ENCODE measurements at places on chromosomes 3 and 15.

- DNase-seq = peak; percentile 76
Observed at GRCh38 chr3:155282385-155283091, 10.9 kb downstream of the STRIT1 start.

DNA sequence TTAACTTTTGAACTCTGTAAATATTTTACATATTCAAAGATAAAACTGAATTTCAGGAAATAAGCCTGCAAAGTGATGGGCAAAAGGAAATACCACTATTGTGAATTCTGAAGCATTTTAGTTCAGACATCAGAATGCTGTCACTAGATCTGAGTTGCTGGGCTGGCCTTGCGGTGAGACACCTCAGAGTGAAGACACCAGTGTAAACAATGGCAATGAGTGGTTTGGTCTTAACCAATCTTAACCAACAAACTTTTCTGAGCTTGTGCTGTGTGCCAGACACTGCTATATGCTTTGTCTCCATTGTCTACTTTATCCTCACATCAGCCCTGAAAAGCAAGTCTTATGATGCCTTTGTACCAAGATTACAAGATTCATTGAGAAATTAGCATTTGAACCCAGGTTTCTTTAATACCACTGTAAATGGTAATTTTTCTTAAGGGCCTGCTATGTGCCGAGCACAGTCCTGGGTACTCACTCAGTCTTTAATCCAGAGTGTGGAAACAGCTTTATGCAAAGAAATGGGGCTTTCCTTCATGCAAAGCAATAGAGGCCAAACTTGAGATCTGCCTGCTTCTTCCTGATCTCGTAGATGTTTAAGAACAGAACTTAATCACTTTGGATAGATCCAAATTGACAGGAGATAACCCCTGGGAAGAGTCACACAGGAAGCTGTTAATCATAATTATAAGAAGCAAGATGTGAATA lies 55.0 kb downstream of the TMEM39A start:
- DNase-seq = no peak

GRCh38 chr3:133874344-133874743 lies 21.3 kb downstream of the RAB6B start:
- no peak for DNase-seq

DNA sequence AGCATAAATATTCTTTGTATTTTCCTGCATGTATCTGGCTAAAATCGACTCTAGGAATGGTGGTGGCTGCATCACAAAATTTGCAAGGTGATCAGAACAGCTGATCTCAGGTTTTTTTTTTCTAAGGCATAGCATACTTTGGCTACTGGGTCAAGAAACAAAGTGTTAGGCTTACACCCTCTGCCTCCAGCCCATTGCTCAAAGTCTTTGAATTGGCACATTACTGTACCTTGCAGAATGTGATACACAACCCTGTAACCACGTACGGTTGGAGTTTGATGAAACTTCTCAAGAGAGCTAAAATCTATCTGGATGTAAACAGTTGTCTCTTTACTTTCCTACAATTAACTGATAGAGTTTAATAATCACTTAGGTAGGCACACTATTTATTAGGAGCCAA lies 188.1 kb downstream of the THRB start:
- DNase-seq = no peak

DNA sequence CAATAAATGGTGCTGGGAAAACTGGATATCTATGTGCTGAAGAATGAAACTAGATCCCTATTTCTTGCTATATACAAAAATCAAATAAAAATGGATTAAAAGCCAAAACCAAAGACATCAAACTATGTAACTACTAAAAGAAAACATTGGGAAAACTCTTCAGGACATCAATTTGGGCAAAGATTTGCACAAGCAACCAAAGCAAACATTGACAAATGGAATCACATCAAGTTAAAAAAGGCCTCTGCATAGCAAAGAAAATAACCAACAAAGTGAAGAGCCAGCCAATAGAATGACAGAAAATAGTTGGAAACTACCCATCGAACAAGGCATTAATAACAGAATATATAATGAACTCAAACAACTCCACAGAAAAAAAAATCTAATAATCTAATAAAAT lies 1495.3 kb downstream of the SI start:
- DNase-seq = no peak

DNA sequence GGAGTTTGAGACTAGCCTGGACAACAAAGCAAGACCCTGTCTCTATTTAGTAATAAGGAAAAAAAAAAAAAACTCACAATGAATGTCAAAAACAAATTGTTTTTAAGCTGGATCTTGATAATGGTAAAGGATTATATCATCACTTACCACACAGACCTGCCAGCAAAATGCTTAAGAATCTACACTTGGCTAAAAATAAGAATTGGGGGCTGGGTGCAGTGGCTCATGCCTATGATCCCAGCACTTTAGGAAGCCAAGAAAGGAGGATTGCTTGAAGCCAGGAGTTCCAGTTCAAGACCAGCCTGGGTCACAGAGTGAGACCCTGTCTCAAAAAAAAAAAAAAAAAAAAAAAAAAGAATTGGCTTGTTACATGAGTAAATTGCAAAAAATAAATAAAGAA lies 31.0 kb downstream of the ACAP2 start:
- DNase-seq = peak; percentile 29

GRCh38 chr15:27057904-27058645 lies 87.1 kb downstream of the GABRG3 start:
- DNase-seq = no peak

GRCh38 chr3:82392203-82392775 lies 630.8 kb upstream of the GBE1 start:
- no peak for DNase-seq

GRCh38 chr3:196518966-196519717 lies 4.0 kb upstream of the SMCO1 start:
- DNase-seq = peak; percentile 70

DNA sequence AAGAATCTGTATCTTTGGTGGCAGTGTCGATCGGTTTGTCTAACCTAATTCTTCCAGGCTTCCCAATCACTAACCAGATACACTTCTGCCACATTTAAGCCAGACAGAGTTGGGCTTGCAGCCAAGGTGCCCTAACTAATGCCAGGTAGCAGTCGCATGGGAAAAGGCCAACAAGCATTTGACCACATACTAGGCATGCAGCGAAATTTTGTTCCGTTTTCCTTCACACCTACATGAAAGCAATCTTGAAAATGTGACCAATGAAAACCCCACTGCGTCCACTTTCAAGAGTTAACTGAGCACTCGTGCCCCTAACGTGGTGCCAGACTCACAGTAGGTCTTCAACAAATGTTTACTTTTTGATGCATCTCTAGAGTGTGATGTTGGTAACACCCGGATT lies 192.2 kb upstream of the TPM1 start:
- DNase-seq = no peak

DNA sequence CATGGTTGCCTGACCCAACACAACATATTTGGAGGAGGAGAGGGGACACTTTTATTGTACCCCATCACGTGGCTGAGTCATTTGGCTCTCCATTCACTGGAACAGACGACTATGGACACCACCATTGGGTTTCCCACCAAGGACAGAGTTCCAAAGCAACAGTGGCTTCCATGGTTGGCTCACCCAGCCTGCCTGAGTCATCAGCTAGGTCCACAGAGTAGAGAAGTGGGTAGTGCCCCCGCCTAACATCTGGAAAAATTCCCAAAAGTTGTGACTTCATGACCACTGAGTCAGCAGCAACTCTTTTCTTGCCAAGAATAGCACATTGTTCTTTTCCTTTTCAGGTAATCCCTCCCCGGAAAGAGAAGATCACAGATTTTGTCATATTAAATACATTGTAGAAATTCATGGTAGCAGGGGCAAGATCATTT lies 3.0 kb upstream of the PPP1R2 start:
- peak; percentile 71 for DNase-seq

- DNase-seq = no peak
Observed at GRCh38 chr3:120077731-120078130, 16.5 kb downstream of the GSK3B start.

DNA sequence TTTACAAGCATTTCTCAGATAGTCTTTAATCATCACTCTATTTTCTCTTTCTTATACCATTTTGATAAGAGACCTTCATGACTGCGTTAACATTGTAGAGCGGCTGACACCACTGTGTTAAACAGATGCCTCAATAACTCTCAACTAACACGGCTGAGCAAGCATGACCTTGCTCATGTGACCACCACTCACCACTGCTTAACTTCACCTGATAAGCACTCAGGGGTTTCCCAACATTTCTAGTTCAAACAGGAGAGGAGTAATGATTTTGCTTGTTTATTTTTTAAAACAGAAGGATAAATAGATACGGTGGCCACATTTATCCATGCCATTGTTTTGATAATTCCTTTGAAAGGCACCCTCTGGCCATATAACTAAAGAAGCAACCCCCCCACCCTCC lies 37.7 kb upstream of the TMEM45A start:
- DNase-seq = no peak

DNA sequence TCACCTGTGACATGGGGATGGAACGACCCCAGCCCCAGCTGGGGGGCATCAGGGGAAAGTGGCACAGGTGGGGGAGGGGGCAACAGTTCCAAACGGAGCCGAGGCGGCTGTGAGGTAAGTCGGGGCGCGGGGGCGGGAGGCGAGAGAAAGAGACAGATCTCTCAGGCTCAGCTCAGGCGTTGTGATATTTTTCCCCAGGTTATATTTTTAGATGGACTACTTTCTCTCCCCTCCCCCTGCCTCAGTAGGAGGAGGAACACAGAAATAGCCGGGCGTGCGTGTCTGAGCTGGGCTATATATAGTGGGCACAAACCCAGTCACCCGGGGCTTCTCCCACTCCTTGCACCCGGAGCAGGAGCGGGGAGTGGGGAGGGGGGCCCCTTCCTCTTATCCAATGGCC lies 91.0 kb upstream of the LINGO1 start:
- DNase-seq = no peak

DNA sequence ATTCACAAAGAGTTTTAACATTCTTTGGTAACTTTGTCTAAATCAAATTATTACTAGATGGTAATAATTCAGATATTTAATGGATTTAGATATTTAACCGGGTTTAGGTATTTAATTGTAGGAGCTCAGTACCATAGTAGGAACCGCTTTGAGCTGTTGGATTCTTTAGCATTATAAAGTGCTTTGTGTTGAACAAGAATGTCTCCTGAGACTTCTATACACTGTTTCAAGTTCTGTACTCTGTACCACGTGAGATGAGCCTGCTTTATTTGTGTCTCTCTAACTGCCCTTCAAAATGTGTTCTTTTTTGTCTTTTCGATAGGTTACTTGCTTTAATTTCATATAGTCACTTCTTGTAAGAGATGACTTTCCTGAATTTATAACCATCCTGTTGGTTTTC lies 36.0 kb downstream of the ZFAND6 start:
- DNase-seq = no peak

DNA sequence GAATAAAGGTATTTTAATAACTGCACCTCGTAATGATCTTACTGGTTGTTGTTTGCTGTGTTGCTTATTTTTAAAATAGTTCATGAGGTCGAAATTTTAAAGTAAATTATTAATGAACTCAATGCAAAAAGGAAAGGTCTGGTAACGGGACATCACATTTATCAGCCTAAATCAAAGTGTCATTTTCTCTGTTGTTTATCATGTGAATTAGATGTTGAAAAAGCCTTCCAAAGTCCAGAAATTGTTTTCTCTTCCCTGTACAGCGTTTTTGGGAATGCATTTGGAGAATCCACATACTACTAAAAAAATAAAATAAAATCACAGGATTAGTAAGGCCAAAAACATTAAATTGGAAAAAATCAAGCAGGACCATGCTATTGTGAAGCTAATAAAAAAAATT lies 339.2 kb upstream of the NECTIN3 start:
- no peak for DNase-seq

- peak; percentile 77 for DNase-seq
Observed at GRCh38 chr3:150599611-150600297, 3.4 kb upstream of the SELENOT start.

- no peak for DNase-seq
Observed at GRCh38 chr3:117809186-117810081, 1099.9 kb downstream of the TUSC7 start.

DNA sequence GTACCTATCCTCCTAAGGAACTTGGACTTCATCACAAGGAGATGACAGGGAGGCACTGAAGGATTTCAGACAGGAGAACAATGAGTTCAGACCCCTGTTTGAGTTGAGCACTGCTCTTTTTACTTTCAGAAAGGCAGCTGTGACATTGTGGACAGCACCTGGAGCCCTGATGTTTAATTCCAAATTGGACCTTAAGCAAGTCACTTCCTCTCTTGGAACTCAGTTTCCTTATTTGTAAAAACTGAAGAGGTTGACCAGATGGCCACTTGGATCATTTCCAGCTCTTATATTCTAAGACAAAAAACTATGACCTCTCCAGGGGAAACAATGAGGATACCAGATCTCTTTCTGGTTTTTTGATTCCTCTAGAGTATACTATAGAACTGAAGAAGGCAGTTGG lies 34.1 kb upstream of the SMAD3 start:
- no peak for DNase-seq

- DNase-seq = no peak
Observed at GRCh38 chr15:62643572-62643971, 399.0 kb upstream of the TPM1 start.

DNA sequence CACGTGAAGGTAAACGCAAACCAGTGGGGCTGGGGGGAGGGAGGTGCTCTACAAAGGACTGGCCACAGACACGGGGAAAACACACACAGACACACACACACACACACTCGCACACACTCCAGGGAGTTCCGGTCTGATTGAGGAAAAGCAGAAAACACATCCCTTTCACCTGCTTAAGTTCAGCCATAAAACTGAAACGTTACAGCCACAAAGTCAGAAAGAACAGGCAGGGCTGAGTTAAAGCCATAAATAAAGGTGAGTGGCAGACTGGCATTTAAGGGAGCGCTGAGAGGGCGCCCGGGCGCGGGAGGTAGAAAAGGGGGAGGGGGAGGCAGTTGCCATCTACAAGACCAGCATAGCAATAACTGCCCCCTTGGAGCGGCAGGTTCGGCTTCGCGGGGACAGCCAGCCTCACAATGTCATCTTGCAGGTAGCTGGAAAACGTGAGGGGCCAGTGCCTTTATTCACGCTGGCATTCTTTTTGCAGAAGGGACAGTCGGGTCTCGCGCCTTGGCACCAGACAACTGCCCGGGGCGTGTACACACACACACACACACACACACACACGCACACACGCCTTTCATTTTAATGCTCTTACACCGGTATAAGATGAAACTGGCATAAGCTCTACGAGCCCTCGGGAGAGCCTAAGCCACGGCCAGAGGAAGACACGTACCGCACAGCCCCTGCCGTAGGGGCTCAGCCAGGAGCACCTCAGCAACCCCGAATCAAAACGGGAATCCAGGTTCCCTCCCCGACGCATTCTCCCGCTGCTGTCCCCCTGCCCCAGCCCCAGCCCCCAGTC lies 866 bp downstream of the TNIK start:
- peak; percentile 29 for DNase-seq

DNA sequence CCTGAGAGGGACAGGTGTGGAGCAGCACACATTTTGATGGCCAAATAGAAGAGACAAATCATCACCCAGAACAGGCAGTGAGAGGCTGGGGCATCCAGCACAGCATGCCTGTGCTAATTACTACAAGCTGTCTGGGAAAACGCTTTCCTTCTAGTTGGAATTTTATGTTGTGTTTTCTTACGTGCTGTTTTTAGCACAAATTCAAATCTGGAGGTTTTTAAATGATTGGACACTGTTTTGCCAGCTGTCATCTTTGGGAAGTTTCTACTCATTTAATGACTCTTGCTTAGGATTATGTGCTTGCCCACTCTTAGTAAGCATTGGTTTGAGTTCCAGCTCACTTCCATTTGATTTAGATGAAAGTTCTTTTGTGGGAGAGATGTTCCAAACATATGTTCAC lies 43.5 kb downstream of the EAF1 start:
- DNase-seq = no peak

Measured in HCEC 1CT (cell line).